ENCODE measurements at places on chromosomes 5 and 9. TPM values are rescaled to one million over a fixed set of nuclear protein-coding genes. Genes with fewer than 3 reads are reported as not detected.

GRCh38 chr5:16321284-16321683 is 141.7 kb upstream of the MARCHF11 start:
- no peaks in the 10 kb centered on the region for H3K36me3 ChIP-seq
- H3K27ac ChIP-seq: no peak overlapping the region
- no peak for DNase-seq
- no peaks in the 10 kb centered on the region for H3K27me3 ChIP-seq
- no peak overlapping the region for H3K4me3 ChIP-seq

DNA sequence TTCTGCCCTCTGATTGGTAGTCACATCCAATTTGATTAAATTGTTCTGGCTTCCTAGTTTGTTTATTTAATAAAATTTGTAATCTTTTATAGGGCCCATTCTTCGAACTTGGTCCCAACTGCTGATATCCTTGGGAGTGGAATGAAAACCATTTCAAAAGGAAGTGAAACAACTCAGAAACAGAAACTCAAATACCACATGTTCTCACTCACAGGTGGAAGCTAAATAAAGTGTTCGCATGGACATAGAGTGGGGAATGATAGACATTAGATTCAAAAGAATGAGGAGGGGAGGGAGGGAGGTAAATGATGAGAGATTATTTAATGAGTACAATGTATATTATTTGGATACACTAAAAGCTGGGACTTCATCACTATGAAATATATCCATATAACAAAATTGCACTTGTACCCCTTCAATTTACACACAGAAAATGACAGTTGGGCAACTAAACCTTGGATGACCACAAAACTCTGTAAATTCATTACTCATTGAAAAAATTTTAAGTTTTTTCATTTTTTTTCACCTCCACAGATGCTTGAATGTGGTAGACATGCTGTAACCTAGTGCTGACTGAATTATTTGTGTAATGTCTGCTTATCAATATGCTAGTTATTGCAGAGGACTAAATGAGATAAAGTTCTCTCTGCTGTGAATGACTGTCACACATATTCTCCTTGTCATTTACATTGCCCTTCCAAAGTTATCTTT is 16.0 kb downstream of the ATP10B start:
- H3K27ac ChIP-seq: no peak overlapping the region
- H3K36me3 ChIP-seq: no peaks in the 10 kb centered on the region
- no peak overlapping the region for H3K4me3 ChIP-seq
- no peaks in the 10 kb centered on the region for H3K4me1 ChIP-seq
- no peaks in the 10 kb centered on the region for H3K27me3 ChIP-seq

GRCh38 chr5:54186912-54187445 is 123.4 kb downstream of the ARL15 start:
- no peak overlapping the region for H3K4me3 ChIP-seq
- no peak overlapping the region for H3K27ac ChIP-seq
- no peak for DNase-seq
- no peaks in the 10 kb centered on the region for H3K36me3 ChIP-seq
- H3K4me1 ChIP-seq: no peaks in the 10 kb centered on the region
- no peaks in the 10 kb centered on the region for H3K27me3 ChIP-seq

- no peak for DNase-seq
- H3K4me1 ChIP-seq: peaks cover 7% of the 10 kb centered on the region
- H3K36me3 ChIP-seq: no peaks in the 10 kb centered on the region
- H3K4me3 ChIP-seq: no peak overlapping the region
- no peaks in the 10 kb centered on the region for H3K27me3 ChIP-seq
These were observed 9.4 kb downstream of the LCN12 start for GRCh38 chr9:136961279-136962065.

LCN9 gene
- not detected for total RNA-seq

SPINK6 gene
- not detected for total RNA-seq

SLC6A19 gene
- not detected for total RNA-seq

PAIP1 gene
- 43.0 TPM for total RNA-seq
